ENCODE measurements at places on chromosomes 1 and 21.
A peak's percentile ranks its signal among the peaks of the same experiment; 100 is the strongest.

DNA sequence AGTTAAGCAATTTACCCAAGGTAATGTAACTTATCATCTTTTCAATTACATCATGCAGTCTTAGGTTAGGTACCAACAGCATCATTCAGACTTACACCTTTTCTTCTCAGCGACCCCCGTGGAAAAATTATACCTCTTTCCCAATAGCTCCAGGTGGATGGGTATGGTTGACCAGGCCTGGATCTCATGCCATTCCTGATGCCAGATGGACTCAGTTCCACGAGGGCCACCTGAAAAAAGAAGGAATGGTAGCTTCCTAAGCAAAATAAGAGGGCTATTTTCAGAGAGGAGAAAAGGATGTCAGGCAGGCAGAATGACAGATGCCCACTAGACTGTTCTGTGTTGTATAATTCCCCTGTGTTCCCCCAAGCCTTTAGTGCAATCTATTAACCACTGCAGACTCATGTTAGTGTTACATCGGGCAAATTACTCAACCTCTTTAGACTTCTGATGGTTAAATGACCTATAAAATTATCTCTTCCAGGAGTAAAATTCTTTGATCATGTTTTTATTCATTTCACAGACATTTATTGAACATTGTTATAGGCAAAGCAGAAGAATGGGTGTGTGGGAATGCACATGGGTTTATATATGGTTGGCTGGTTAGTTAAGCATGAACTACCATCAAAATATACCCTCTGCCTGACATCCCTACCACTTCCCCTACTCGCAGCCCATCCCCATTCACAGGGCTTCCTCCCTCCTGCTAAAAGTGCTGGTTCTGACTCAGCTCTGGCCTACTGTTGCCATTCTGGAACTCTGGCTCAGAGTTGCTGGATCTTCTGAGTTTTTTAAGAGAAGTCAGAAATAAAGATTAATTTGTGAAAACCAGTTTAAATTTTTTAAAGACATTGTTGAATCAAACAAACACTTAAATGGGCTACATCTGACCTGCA, 10.6 kb upstream of the MYSM1 start:
- no peak for DNase-seq

- DNase-seq: no peak
These were observed 15.0 kb upstream of the LEMD1 start for GRCh38 chr1:205436776-205437410.

DNA sequence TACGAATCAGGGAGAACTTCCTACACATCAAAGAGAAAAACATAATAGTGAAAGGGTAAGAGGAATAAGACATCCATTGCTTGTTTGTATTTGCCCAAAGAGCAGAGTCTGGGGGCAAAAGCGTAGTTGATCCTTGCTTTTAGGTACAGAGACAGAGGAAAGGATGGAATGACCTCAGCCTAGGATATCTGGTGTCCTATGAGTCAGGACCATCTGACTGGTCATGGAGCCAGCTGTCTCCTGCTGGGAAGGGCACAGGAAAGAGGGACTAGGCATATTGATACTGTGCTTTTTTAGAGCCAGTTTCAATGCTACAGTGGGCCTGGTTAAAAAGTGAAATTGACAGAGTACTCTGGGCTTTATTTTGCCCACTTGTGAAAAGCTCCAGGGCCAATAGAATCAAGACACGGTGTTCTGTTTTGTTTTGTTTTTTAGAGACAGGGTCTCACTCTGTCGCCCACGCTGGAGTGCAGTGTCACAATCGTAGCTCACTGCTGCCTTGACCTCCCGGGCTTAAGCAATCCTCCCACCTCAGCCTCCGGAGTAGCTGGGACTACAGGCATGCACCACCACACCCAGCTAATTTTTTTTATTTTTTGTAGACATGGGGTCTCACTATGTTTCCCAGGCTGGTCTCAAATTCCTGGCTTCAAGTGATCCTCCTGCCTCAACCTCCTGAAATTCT, 3.2 kb downstream of the PLEKHO1 start:
- DNase-seq: peak; percentile 45

- DNase-seq: no peak
These were observed 52.4 kb downstream of the FAM78B start for GRCh38 chr1:166114419-166114818.

GRCh38 chr21:30515681-30516080, 13.7 kb upstream of the KRTAP19-5 start:
- DNase-seq: no peak

- peak; percentile 73 for DNase-seq
These were observed 35.1 kb upstream of the EYA3 start for GRCh38 chr1:28123461-28123961.

DNA sequence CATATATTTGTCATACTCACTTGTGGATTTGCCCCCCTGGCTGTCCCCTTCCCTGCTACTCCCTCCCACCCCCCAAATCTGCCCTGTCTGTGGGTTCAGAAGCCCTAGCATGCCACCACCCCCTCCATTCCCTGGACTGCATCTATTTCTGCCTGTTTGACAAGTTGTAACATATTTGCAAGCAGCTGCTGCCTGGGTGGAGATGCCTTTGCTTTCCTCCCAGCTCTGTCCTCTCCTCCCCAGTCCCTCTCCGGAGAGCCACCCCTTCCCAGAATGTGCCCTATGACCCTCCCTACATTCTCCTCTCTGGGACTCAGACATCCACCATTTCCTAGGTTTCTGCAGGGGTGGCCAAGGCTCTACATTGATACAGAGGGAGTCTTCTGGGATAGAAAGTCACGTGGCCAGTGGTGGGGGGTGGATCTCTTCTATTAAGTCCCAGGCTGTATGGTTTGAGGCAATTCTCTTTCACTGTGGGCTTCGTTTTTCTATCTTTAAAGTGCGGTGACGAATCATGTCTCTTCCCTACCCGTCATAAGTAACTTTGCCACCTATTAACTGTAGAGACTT, 6.0 kb upstream of the MYOG start:
- DNase-seq: no peak

- DNase-seq: no peak
These were observed 23.3 kb upstream of the S100A7 start for GRCh38 chr1:153483776-153484175.

DNA sequence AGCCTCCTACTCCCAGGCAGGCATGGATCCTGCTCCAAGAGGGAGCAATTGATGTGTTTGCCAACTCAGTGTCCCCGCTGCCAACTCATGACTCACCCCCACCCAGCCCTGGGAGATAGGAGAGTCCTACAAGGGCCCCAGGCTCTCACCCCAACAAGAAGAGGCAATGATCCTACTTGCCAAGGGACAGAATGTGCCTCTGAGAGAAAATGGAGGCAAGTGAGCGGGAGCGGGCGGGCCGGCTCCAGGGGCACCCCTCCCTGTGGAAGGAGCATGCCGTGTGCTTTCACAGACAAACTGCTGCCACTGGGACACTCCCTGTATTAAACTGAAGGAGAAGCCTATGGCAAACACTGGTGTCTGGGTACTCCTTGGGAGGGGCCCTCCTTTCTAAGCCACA, 16.7 kb downstream of the PKP1 start:
- DNase-seq: no peak

GRCh38 chr1:164261691-164262240, 297.2 kb upstream of the PBX1 start:
- DNase-seq: no peak

DNA sequence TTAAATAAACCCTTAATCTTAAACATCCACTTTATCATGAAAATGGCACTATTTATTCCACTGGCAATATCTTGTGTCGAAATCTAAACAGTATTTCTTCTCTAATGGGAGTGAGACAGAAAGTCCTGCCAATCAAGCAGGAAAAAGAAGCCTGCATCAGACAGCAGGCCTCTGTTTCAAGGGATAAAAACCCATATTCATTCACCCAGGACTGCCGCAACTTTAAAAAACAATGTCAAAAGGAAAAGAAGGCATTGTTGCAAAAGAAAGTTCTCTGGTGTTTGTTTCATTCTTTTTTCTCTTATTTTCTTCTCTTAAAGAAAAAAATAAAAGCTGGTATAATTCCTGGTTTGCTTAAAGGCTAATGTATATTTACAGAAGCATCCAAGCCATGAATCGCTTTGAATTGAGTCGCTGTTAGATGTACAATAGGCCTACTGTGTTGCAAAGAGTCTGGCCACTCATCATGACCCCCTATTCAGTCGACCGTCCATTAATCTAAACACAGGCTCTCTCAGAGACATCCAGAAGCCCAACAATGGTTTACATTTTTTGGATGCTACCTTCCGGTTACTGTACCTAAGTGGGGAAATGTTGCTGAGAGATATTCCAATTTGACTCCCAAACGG, 48.7 kb upstream of the ZC3H11B start:
- DNase-seq: no peak

- no peak for DNase-seq
These were observed 20.3 kb downstream of the PTGS2 start for GRCh38 chr1:186659890-186660341.

- DNase-seq: no peak
These were observed 91.1 kb downstream of the NPHP4 start for GRCh38 chr1:5901150-5901549.

GRCh38 chr1:246527402-246528088, 20.5 kb upstream of the SMYD3 start:
- peak; percentile 9 for DNase-seq

DNA sequence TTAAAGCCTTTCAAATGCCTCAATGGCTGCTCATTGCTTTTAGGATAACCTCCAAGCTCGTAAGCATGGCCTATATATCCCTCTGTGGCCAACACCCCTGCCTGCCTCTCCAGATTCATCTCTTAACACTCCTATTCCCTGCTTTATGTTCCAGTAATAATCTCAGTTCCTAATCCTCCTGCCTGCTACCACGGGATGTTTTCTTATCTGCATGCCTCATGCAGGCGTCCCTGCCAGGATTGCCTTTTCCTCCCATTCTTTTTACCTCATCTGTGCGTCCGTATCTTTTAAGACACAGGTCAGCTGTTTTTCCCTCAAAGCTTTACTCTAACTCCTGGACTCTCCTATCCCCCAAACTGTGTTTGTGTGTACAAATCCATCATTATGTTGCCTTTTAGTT, 36.1 kb downstream of the ZBTB40 start:
- DNase-seq: no peak

DNA sequence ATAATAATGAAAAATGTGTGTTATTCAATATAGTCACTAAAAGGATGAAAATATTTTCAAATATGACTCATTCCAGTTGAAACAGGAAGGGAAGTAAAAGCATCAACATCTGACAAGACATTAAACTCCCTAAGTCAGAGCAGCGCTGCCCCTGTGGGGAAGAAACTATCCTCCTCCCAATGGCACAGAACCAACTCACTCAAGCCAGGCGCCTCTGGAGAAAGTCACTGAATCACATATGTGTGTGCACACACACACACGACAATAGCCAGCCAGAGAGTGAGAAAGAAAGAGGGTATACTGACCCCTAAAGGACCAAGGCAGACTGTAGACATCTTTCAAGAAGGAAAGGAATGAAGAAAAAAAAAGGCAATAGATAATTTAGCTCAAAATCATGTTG, 126.9 kb downstream of the SETD4 start:
- DNase-seq: peak; percentile 95

GRCh38 chr21:18743531-18743930, 339.9 kb upstream of the TMPRSS15 start:
- peak; percentile 58 for DNase-seq

GRCh38 chr1:216847397-216848036, 124.3 kb upstream of the ESRRG start:
- peak; percentile 41 for DNase-seq

DNA sequence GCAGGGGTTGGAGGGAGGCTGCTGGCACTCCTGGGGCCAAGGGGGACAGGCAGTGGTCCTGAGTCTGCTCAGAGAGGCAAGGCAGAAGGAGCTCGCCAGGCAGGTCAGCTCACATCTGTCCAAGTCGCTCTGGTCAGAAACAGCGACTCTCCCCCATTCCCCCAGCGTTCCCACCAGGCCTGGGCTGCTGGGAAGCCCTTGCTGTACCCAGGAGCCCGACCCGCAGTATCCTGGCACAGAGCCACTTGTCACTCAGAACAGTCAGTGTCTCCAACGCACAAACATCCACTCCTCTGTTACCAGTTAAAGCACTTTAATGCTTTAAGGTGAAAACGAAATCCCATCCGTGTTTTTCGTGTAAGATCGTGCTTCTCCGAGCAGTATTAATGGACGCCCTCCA, 16.6 kb upstream of the CCDC27 start:
- DNase-seq: no peak

GRCh38 chr21:29117372-29117955, 13.0 kb upstream of the MAP3K7CL start:
- DNase-seq: no peak

- no peak for DNase-seq
These were observed 76.7 kb downstream of the NFASC start for GRCh38 chr1:204947338-204947737.

DNA sequence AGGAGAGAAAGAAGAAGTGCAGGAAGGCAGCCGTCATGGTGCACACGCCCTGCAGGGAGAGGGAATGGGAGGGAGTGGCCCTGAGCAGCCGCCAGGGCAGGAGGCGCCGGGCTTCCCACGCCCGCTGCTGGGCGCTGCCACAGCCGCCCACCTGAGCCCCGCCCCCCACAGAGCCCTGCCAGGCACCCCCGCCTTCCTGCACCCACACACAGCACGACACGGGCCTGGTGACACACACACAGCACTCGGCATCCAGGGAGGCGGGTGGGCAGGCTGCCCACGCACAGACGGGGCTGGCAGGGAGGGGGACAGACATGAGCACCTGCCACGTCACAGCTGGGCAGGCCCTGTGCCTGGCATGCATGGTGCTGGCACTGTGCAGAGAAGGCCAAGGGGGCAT, 27.5 kb downstream of the ADGRB2 start:
- DNase-seq: no peak

DNA sequence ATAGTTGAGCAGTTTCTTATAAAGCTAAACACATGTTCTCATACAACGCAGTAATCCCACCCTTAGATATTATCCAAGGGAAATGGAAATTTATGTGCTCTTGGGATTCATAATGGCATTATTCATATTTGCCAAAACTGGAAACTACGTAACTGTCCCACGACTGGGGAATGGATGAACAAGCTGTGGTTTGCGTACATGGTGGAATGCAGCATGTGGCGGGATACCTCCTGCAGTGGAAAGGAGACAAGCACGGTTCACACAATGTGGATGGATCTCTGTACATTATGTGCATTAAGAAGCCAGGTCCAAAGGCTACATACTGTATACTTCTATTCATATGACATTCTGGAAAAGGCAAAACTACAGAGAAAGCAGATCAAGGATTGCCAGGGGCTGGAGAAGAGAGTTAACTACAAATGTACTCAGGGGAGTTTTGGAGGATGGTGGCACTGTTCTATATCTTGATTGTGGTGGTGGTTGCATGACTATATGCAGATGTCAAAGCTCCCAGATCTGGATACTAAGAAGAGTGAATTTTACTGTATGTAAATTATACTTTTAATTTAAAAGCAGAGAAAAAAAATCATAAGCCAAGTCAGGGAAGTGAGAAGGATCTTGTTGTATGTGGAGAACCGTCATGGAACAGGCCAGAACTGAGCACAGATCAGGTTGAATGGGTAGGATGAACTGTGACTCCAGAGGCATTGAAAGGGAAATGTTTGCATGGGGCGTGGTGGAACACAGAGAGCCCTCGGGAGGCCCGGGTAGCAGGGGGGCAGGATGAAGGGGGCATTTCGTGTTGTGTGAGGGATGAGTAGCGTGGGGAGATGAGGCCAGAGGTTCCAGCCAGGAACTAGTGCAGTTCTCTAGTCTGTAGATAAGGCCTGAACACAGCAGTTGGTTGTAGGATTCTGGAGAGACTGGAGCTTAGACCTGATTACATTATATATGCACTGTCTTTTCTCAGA, 90.7 kb downstream of the GALNT2 start:
- DNase-seq: peak; percentile 82

All from fibroblast of upper back skin (primary cell).